ENCODE measurements at places on chromosomes 11 and 22.

GRCh38 chr22:25016311-25016710, 63.8 kb downstream of the KIAA1671 start:
- no peak for DNase-seq

DNA sequence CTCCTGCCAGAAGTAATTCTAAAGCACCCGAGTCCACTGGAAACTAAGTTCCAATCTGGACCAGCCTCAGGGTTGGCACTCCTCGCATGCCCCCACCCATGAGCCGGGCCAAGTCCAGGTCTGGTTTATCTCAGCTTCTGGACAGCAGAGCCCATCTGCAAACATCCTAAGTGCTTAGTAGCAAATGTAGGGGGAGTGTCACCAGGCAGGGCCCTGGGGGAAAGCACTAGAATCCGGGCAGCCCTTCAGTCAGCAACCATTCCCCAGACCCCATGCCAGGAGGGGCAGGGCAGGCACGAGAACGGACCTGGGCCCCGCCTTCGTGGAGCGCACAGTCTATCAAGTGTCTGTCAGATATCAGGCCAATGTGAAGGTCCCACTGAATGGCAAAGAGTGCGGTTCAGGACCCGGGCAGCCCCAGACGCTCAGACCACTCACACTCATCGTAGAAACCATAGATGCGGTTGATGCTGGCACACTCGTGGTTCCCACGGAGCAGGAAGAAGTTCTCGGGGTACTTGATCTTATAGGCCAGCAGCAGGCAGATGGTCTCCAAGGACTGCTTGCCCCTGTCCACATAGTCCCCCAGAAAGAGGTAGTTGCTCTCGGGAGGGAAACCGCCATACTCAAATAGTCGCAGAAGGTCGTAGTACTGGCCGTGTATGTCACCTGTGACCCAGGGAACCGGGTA, 1.3 kb downstream of the PPP1CA start:
- no peak for DNase-seq

GRCh38 chr22:20563941-20564371, 56.5 kb downstream of the MED15 start:
- DNase-seq: no peak

- DNase-seq: no peak
Observed at GRCh38 chr11:117146521-117146920, 2.4 kb downstream of the PAFAH1B2 start.

GRCh38 chr11:74195828-74196227, 24.7 kb downstream of the PPME1 start:
- DNase-seq: no peak

DNA sequence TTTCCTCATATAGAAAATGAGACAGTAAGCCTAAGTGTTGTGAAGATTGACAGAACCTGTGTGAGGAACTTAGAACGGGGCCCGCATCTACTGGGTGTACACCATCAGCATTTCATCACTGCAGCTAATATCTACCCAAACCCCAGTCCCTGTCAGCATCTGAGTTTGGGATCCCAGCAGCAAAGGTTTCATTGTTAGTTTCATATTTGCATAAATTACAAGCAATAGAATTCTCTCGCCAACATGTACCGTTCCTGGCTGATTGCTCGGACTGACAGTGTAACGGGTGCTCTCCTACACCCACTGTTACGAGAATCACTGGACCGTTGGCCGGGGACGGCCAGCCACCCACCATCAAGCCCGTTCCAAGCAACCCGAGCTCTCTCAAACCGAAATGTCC, 10.4 kb upstream of the TMPRSS6 start:
- no peak for DNase-seq

GRCh38 chr22:25062386-25063085, 110.0 kb downstream of the KIAA1671 start:
- DNase-seq: peak; percentile 34

DNA sequence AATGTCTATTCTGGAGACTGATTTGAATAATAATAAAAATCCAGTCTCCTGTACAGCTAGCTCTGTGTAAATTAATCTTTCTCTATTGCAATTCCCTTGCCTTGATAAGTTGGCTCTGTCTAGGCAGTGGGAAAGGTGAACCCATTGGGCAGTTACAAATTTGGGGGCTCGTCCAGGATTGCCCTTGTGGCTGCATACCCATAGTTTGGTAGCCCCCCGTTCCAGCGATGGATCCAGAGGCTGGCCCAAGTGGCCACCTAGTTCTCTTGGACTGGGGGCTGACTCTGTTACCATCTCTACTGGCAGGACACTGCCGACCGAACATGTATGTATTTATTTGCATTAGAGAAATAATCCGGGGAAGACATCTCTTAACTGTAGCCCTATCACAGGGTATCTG, 326.2 kb upstream of the PDGFD start:
- no peak for DNase-seq

DNA sequence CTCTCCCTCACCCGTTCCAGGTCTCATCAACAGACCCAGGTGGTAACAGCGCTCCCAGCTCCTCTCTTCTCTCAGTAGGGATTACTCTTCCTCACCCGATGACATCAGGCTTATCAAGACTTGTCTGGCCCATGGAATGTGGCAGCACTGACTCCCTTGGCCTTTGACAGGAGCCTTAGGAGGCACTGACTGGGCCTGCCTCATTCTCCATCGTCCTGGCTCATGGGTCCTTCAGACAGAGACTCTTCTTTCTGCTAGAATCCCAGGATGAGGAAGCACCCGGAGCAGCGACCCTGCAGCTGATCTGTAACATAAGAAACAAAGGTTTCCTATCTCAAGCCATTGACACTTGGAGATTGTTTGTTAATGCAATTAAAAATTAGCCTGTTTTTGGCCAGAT, 1063.6 kb downstream of the TBC1D22A start:
- DNase-seq: no peak

- DNase-seq: no peak
Observed at GRCh38 chr11:126497581-126498122, 142.2 kb downstream of the ST3GAL4 start.

DNA sequence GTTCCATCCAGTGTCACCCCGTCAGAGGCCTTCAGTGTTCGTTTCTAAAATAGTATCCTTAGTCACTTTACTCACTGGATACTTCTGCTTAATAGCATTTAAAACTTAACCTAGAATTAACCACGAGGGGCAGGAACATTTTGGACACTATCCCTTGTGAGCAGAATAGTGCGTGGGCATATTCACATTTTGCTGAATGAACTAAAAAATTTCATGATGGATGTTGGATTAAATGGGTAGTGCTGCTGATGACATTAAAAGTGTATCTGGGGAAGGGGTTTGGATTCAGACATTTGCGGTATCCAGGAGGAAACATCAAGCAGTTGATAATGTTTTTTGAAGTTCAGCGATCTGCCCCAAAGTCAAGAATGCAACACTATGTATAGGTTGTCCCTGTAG, 750 bp upstream of the NAT10 start:
- no peak for DNase-seq

GRCh38 chr22:20044495-20045151, 23.7 kb downstream of the TANGO2 start:
- DNase-seq: no peak

- no peak for DNase-seq
Observed at GRCh38 chr22:38900677-38901076, 28.7 kb upstream of the CBX6 start.

DNA sequence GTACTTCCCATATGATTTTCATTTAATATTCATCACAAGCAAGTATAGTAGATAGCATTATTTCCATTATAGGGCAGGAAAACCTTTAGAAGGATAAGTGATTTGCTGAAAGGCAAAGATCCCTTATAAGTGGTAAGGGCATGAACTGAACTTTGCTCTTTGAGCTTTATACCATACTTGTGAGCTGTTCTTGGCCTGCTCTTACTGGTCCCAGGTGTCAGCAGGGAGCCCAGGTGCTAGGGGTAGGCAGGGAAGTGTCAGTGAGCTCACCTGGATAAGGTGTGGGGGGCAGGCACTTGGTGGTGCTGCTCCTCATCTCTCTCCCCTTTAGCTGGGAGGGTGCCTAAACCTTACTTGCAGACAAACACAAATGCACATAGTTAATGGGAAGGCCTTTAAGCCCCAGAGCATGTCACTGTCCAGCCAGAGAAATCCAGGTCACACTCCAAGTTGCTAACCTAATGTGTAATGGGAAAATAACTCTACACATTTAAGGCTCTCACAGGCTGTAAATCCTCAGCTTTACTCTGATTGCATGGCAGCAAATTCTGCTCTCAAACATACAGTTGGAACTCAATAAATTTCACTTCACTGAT, 114.4 kb downstream of the PLEKHA7 start:
- no peak for DNase-seq

GRCh38 chr11:65366340-65366773, 11.8 kb downstream of the TIGD3 start:
- DNase-seq: no peak

- DNase-seq: no peak
Observed at GRCh38 chr11:66784575-66784974, 55.6 kb upstream of the SPTBN2 start.

GRCh38 chr22:22171357-22172218, 73.0 kb upstream of the VPREB1 start:
- DNase-seq: no peak

DNA sequence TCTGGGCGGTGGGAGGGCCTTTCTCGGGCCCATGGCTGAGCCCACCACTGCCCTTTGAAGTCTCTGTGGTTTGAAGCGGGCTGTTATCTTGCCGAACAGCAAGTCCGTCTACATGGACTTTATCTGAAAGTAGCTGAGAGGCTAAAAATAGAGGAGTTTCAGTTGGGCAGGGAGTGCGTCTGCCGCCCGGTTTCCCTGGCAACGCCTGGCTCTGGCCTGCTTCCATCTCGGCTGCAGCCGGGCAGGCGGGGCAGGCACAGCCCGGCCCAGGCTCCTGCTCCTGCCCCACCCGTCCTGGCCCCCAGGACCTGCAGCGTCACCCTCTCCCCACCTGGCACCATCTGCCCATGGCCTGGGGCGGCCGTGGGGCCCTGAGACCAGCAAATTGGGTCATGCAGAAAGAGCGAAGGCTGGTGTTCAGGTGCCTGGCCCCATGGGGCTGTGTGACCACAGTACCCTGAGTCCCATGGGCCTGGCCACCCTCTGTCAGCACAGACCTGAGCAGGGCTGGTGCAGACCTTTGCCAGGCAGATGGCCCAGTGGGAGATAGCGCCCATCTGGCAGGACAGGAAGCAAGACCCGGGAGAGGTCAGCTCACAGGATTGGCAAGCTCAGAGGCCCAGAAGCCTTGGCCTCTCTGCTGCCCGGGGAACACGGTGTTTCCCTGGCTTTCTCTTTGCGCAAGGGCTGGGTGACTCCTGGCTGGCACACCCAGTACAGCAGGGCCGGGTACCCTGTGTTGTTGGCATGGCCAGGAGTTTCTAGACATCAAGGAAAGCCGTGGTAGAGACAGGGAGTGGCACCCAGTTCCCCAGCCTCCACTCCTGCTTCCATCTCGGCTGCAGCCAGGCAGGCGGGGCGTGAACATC, 79.1 kb upstream of the KCNQ1OT1 start:
- no peak for DNase-seq

GRCh38 chr22:44444341-44445306, 53.4 kb downstream of the RTL6 start:
- DNase-seq: no peak

GRCh38 chr11:101880222-101880621, 34.6 kb upstream of the CEP126 start:
- DNase-seq: no peak

DNA sequence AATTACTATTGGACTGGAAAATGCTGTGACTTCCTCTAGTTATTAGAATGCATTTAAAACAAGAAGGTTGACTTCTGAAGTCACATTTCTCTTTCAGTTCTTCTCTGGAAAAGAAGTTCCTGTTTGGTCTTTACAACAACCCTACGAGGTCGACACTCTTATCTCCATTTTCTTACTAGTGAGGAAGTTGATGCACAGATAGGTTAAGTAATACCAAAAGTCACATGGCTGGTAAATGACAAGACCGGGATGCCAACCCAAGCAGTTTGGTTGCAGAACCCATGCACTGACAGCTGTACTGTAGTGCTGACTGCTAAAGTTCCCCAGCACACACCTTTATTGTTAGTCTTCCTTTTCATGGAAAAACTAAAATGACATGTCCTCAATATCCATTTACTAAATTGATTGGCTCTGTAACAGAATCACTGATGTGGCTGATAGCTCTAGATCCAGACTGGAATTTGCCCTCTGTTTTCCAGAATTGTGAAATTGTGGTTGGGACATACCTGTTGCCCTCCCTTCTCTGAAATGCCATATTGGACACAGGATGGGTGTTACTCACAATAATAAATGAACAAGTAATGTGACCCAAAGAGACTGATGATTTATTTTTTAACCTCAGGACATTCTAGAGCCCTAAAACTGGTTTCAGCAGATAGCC, 9.4 kb upstream of the TECTA start:
- DNase-seq: no peak

DNA sequence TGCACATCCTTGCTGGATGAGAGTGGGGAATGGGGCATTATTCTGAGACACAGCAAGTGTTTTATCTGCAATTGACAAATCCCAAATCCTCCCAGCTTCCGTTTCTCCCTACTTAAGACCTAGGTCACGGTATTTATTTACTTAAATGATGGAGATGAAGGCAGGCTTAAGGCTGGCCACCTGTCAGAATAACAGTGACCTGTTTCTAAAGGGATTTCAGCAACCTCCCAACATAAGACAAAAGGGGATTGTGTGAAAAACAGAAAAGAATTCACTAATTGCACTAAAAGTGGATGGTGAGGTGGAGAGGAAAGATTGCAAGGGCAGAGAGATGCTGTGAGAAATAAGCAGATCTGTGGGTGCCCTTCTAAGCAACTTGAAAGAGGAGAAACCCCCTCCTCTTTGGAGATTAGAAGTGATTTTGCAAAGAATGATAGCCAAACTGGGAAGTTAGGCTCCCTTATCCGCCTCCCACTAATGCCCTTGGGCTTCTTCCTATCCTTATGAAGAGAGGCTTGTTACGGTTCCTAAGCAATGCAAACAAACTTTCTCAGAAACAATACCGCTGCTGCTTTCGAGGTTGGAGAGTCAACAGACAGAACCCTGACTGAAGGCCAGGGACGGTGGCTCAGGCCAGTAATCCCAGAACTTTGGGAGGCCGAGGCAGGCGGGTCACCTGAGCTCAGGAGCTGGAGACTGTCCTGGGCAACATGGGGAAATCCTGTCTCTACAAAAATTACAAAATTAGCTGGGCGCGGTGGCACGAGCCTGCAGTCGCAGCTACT, 84.3 kb downstream of the ARL14EP start:
- no peak for DNase-seq

- no peak for DNase-seq
Observed at GRCh38 chr22:19929586-19930550, 11.7 kb upstream of the COMT start.

GRCh38 chr11:93025558-93026255, 56.3 kb downstream of the MTNR1B start:
- DNase-seq: no peak

DNA sequence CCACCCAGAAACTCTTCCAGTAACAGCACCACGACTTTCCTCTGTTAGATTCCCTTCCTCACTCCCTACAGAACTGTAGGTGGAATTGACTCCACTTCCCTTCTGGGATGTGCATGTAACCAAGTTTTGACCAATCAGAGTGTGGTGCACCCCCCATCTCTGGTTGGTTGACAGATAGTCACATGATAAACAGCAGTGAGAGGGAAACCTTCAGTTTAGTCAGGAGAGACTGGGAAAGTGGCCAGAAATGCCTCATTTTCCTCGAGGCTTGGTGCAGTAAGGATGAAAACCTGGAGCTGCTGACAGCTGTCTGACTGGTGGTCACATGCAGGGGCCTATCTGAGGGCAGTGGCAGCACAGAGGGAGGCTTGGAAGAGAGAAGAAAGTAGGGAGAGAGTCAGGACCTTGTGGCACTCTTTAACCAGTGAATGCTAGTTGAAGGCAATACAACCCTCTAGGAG, 67.3 kb upstream of the GRK3 start:
- no peak for DNase-seq
